ENCODE measurements at places on chromosomes 5 and 9.

DNA sequence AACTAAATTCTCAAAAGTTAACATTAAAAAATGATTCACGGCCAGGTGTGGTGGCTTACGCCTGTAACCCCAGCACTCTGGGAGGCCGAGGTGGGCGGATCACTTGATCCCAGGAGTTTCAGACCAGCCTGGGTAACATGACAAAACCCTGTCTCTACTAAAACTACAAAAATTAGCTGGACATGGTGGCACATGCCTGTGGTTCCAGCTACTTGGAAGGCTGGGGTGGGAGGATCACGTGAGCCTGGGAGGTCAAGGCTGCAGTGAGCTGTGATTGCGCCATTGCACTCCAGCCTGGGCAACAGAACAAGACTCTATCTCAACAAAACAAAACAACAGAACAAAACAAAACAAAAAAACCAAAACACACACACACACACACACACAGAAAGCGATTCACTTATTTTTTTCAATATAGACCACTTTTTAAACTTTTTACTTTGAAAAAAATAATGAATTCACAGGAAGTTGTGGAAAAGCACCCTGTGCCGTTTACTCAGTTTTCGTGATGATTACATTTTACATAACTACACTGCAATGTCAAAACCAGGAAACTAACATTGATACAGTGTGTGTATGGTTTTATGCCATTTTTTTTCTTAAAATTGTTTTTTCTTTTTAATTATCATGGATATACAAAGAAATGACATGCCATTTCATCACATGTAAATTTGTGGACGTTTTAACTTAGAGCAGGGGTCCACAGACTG is 73.7 kb downstream of the TENT4A start:
- no peak for DNase-seq

GRCh38 chr5:159891371-159891770 is 24.9 kb upstream of the ADRA1B start:
- DNase-seq = no peak

GRCh38 chr9:126514037-126514821 is 99.5 kb upstream of the LMX1B start:
- peak; percentile 71 for DNase-seq

DNA sequence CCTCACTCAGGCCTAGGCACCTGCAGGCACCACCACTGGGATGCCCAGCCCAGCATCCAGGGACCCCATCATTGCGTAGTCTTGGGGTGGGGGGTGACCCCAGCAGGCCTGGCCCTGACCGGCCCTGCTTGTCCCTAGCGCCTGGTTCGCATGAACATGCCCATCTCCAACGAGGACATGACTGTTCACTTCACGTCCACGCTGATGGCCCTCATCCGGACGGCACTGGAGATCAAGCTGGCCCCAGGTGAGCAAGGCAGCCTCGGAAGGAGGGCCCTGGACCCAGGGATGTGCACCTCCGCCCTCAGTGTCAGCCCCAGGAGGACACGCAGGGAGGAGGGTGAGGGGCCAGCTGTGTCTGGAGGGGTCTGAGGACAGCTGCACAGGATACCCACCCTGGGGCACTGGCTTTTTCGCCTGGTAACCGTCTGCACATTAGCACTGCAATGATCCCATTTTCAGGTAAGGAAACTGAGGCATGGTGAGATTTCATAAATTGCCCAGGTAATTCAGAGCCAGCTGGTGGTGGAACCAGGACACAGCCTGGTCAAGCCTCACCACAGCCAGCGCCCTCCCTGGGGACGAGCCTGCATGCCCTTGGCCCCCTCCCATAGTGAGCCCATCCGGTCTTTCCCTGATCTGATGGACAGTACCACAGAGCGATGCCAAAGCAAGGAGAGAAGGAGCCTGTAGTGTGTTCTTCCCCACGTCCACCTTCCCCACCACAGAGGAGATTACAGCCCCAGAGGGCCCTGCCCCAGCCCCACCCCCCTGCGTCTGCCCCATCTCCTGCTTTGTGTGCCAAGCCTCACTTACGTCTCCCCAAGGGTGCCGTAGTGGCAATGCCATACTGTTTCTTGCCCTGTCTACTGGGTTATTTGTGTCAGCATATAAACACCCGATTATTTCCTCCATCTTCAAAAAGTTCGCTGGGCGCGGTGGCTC is 228.3 kb downstream of the CACNA1B start:
- no peak for DNase-seq

DNA sequence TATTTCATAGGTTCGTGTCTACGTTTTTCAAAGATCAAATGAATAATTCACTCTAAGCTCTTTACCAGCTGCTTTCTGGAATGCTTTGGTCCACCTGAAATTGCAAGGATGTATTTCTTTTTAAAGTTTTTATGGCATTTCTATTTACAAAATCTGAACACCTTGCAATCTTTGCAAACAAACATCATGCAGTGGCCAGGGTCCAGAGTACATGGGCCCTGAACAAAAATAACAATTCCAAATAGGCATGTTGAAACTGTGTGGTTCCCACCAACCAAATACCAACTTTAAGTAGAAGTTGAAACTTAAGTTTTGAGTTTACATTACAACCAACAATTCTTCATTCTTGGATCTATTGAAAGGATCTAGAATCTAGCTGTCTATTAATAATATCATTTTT is 180.1 kb upstream of the FTMT start:
- no peak for DNase-seq

DNA sequence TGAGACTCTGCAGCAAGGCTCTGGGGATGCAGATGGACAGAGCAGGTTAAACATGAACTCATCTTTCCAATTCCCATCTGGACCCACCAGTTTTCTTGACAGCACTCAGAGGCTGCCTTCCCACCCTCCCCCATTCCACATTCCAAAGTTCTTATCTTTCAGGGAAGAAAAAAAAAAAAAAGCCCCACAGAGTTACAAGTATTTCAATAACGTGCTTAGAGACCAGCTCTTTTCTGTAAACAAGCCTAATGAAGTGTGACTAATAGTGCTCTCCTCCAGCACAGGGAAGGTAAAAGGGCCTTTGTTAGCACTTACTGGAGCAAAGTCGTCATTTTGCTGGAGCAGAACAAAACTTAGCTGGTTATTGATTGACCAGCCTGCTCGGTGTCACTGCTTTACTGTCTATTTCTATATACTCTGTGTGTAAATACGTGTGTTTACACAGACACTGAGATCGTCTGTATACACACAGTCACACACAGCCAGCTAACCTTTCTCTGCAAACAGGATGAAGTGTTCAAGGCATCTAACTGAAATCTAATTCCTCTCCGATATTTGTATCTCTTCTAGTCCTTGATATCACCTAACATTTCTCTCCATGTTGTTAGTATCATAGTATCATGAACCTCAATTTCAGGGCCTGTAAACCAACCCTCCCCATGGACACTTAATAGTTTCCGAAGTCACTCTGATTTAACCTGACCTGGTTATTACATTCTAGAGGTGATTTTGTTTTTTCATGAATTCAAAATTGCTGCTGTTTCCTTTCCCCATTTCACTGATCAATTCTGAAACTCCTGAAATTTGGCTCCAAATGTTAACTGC is 84.9 kb downstream of the ZNF608 start:
- peak; percentile 64 for DNase-seq

DNA sequence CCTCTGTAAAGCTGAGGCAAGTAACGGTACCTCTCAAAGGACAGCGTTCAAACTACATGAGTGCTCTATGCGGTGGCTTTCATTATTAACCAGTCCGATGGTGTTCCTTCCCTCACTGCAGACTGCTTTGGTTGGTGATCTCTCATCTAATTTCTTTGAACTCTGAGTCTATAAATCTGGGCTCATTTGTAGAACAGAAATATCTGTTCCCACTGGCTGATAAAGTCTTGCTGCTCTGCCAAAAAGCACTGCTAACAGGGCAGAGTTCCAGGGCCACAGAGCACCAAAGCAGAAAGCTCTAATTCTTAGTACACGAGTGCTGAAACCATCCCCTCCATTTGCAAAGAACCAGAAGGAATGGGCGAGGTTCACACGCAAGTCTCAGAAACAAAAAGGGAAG is 81.9 kb downstream of the MED27 start:
- DNase-seq = no peak

DNA sequence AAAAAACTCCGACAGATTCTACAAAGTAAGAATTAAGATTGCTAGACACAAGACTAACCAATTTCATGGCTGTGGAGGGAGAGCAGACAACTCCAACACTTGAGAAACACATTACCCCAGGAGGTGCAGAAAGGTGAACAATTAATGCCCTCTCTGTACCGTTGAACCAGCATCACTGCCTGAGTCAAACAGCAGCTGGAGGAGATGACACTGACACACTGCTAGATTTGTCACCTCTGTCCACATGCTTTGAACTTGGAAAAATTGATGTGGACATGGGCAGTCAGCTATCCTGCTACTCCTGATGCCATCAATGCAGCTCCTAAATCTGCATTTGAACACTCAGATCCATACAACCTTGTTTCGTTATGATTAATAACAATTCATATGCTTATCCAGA is 51.7 kb downstream of the GPBP1 start:
- DNase-seq = no peak

- no peak for DNase-seq
Observed at GRCh38 chr9:35481347-35481975, 8.4 kb upstream of the RUSC2 start.

DNA sequence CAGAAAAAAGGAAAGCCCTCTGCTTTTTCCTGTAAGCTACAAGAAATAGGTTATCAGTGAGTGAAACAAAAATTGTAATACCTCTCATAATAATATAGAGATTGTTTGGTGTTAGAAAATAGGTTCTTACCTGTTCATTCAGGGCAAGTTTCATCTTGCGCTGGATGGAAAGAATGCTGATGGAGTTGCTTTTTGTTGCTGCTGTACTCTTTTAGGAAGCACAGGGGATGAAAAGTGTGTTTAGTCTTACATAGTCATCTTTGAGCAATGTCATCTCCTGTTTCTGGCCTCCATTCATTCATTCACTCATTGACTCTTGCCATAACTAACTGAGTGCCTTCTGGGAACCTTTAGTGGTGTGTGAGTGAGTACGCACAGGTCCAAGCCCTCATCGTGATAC is 6.4 kb downstream of the ENTREP1 start:
- DNase-seq = no peak

DNA sequence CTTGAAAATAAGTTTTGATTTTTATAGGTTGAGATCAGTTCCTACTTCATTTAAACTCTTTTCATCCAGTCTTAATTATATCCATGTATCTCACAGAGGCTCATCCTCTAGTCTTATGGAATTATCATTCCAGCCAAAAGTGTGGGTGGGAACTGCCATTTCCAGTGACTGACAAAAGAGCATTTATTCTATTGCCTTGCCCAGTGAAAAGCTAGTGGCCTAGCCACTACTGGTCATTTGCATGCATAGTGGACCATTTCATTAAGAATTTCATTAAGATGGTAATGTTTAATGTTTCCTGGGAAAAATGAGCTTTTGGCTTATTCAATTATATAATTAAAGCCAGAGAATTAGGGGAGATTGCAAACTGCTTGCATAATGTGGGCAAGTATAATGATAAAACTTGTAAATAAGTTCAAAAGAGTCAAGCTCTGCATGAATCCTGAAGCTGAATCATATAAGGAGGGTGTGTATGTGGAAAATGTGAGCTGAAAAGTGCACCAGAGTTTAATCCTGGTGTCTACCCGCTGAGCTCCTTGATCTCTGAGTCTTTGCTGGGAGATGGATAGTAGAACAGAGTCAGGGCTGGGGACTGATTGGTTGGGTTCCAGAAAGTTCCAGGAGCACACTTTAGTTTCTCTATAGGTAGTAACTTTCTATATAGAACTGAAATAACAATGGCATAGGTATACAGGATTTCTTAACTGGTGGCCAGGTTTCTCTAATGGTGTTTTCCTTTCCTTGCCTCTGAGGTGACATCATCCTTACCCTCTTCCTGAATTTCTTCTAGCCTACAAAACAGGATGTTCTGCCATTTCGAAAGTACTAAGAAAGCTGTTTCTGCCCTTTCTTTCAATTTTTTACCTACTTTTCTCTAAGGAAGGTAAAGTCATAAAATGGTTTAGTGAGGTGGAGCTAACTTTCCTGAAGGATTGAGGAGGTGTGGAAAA is 78.5 kb downstream of the KIF4B start:
- DNase-seq = no peak

DNA sequence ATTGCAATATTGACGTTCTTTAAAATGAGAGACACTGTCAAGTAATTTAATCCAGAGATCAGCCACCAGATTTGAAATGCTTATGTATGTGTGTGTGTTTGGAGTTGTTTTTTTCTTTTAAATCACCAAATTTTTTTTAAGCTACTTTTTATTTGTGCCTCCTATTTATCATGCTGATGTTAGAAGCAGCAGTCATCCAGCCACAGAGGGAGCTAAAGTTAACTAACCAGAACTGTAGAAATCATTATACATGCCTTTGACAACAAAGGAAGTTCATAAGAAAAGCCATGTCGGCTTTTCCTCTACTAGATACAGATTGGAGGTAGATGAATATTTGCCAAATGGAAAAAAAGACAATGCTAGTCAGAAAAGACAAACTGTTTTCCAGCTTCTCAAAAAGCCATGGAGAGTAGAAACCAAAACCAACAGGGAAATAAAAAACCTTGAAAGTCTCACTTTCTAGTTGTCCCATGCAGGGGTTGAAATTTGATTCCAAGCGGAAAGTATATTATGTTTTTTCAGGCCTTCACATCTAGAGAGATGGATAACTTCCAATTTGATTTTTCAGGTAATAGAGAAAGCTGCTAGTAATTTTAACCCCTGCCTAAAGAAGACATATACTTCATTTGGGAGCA is 4.5 kb downstream of the PURA start:
- no peak for DNase-seq

DNA sequence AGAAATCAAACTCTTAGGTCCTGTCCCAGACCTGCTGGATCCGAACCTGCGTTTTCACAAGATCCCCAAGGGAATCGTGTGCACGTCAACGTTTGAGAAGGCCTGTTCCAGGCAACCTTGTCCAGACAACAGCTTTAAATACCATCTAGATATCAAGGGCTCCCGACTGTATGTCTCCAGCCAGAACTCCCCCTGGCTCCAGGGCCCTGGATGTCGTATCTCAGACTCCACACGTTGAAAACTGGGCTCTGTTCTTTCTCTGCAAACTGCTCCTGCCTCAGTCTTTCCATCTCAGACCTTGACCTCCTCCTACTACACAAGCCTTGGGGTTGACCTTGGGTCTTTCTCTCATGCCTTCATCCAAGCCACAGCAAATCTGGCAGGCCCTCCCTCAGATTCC is 5.8 kb upstream of the ENG start:
- no peak for DNase-seq

- no peak for DNase-seq
Observed at GRCh38 chr9:122551371-122551770, 1.5 kb upstream of the OR1N2 start.

GRCh38 chr9:114521846-114522245 is 16.6 kb upstream of the WHRN start:
- DNase-seq = no peak

DNA sequence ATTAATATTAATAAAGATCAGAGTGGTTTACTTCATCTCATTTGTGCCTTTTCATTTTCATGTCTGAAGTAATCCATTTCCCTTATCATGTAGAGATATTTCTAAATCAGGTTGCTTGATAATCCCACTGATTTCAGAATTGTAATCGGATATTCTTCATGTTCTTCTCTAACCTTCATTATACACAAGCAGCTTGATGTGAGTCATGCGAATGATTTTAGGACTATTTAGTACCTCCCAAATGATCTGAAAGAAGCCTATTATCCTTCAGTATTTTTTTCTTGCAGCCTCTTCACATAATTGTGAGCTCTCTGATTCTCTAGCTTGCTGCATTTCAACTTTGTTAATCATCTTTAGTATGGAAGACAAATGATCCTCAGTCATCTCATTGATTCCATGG is 182.0 kb downstream of the GIN1 start:
- DNase-seq = no peak
